ENCODE measurements at places on chromosomes 2 and 18.

GRCh38 chr18:57544936-57545660 is 41.4 kb downstream of the FECH start:
- DNase-seq, result no peak

DNA sequence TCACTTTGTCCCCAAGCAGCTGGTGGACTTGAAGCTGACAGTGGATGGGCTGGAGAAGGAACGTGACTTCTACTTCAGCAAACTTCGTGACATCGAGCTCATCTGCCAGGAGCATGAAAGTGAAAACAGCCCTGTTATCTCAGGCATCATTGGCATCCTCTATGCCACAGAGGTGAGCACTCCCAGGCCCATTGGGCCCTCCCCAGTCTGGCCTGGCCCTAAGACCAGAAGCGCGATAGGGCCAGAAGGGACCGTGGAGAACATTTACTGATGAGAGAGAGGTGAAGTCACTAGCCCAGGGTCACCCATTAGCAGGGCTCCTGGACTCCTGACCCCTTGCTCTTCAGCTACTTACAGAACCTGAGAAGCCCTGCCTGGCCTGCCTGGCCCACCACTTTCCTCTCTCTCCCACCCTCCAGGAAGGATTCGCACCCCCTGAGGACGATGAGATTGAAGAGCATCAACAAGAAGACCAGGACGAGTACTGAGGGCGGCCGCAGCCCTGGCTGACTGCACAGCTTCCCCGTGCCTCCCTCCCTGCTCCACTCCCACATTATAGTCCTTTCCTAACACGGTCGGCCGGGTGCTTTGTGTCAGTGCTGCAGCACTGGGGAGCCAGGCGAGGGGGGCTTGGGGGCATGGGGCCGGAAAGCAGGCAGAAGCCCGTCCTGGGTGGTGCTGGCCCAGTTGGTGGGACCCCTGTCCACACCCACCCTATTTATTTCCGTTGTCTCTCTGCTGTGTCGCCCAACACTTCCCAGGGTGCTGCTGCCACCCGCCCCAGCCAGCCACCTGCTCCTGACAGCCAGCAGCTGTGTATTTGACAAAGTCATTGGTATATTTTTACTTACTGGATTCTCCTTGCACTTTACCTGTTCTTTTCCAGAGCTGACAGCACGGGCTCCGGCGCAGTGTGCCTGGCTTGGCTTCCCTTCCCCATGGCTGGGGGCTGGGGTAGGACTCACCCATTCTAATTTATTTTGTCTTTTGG is 6.6 kb upstream of the TMEM214 start:
- DNase-seq, result no peak

- DNase-seq, result no peak
These were observed 52.9 kb downstream of the SCG2 start for GRCh38 chr2:223549215-223549614.

- DNase-seq, result peak; percentile 52
These were observed 32.1 kb upstream of the DYNAP start for GRCh38 chr18:54558609-54559585.

- no peak for DNase-seq
These were observed 334.1 kb upstream of the MYT1L start for GRCh38 chr2:2664989-2665833.

GRCh38 chr2:157438863-157439823 is 4.7 kb downstream of the CYTIP start:
- no peak for DNase-seq

- DNase-seq, result no peak
These were observed 199.6 kb downstream of the BCL11A start for GRCh38 chr2:60353863-60354262.

DNA sequence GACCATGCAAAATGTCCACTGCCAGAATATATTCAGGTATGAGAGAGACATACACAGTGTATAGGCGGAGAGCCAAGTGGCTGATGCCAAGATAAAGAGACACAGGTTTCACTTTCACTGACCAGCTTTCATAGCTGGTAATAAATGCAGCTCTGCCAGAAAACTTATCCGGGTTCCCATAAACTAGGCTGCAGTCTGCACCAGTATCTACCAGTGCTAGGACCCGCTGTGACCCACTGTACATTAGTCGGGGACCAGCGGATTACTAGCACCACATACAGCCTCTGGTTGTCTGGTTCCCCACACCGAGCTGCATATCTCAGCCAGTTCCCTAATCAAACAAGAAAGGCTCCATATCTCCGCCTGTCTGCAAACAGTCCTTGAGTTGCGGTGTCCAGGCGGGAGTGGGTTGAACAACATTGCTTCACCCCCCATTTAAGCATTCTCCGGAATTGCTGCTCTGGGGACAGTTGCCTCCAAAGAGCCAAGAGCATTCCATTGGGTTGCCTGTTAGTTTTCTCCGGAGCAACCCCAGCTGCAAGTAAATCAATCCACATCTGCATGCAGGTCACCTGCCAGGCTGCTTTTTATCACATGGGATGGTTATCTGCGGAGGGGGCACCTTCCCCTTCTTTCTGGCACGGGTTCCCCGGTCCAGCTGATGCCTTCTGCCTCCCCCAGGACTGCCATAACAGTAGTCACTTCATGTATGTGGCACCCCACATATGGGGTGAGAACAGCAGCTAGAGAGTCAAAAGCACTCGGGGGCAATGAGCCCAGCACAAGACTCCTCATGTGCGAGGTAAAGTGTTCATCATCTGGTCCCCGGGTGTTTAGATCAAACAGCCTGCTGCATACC is 18.0 kb upstream of the KLHL23 start:
- no peak for DNase-seq

DNA sequence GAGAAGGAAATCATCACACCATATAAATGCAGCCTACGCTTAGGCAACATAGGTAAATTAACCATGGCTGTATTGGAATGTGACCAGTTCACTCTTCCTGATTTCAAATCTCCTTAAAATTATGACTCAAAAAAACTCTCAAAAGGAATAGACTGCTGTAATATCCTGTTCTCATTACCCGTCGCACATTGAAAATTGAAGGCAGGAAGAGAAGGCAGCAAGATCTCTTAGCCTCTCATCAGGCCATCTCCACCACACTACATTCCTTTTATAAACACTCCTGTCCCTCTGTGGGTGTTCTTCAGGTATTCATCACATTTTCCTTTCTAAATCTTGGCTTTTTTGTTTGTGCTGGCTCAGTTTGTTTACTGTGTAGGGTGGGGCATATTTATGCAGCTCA is 83.2 kb downstream of the PPP1R1C start:
- no peak for DNase-seq

DNA sequence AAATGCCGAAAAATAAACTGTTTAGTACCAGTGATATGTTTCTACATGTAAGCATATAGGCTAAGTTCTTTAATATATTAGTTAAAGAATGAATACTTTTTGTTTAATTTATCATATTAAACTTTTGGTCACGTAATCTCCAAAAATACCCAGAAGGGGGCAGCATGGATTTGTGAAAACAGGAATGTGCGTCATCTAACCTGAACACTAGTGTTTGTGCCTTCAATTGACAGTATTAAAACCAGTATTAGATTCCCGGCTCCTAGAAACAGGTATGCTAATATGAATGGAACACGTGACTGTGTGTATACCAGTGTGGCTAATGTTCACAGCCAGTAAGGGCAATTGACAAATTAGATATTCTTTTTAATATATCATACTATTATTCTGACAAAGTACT is 51.8 kb downstream of the WDR7 start:
- peak; percentile 30 for DNase-seq

- no peak for DNase-seq
These were observed 304.8 kb downstream of the LRATD1 start for GRCh38 chr2:14937336-14937735.

DNA sequence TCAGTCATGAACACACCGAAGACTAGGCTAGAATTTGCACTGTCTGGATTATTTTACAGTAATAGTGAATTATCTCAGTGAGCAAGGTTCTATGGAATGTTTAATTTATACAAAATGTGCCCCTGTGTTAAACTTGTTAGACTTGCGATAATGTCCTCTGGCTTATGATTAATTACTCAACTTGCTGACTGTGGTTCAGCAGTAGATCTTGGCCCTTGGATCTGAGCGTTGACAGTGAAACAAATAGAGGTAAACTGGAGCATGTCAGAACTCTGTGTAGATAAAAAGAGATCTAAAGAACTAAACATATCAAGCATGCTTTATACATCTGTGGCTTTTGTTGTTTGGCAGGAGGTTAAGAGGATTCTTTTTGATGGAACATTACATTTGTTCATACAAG is 407.6 kb downstream of the DSEL start:
- no peak for DNase-seq

DNA sequence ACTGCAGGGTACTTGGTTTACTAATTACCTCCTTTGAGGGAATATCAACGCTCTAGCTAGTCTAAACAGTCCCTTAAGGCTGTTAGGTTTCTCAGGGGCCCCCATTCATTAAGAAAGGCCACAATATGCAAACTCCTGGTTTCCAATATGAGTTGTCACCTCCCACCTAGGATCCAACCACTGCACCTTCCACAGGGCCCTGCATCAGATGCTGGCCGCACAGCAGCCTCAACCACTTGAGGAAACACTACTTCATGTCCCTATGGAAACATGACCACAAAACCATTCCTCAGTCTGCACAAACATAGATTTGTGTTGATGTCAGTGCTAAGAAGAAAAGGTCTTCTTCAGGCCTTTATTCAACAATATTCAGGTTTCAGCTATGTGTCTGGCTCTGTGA is 40.9 kb downstream of the STAT4 start:
- DNase-seq, result no peak

DNA sequence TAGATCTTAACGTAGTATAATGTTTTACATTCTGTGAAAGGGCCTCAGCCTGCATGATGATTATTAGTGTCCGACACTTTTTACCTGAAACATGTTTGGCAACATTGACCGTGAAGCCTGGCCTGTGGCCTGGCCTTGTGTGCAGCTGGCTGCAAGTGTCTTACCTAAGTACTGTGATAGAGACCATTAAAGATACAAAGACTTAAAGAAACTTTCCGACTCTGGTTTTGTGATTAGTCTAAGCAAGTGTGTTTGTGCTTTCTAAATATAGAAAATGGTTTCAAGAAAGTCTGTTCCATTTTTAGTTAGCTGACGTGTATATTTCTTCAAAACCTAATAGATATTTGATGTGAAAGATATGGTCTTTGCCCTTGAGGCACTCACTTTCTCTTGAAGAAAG is 601.8 kb downstream of the LRP1B start:
- DNase-seq, result no peak

DNA sequence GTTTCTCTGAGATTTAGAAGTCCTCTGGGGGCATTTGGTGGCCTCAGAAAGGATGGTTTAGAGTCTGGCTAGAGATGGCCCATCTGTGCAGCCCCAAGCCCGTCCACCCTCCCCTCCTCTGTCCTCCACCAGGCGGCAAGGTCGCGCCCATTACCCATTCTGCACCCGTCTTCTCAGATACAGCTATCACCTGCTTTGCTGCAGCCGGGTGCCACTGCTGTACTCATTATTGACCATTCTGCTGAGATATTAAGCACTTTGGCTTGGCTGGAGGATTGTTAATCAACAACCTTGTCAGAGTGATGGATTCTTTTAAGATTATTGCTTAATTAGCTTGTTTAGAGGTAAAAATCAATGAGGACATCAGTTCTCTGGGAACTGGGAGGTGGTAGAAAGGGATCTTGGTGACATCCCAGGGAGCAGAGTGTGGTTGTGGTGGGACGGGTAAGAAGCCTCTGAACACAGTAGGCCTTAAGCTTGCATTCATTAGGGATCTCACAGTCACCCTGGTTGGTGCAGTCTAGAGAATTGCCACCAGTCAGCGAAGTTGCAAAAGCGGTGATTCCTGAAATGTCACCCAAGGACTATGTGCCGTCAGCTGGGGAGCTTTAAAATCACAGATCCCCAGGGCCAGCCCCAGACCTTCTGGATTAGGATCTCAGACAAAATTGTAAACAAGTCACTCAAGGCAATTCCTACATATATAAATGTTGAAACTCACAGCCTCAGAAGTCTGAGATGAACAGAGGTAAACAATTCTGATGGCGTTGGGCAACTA is 90.9 kb downstream of the CAPN13 start:
- DNase-seq, result no peak

DNA sequence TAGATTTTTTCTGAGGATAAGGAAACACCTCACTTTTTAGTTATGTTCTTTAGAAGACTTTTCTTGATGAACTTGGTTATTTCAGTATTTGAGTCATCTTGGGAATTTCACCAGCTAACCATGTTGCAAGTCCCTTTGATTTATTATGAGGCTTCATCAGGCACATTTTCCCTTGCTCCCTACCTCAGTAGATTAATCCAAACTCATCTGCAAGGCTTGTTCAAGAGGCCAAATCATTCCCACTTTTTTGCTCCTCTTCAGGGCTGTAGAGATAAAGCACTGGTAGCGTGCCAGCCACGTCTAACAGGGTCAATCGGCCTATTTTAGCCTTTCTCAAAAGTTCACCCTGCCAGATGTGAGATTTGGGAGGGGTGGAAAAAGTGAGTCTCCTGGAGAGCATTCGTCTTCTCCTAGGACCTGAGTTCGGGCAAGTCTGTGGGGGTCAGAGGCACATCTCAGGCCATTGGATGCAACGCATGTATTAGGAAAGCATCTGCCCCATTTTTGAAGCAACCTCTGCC is 120.3 kb downstream of the RDH14 start:
- DNase-seq, result no peak

DNA sequence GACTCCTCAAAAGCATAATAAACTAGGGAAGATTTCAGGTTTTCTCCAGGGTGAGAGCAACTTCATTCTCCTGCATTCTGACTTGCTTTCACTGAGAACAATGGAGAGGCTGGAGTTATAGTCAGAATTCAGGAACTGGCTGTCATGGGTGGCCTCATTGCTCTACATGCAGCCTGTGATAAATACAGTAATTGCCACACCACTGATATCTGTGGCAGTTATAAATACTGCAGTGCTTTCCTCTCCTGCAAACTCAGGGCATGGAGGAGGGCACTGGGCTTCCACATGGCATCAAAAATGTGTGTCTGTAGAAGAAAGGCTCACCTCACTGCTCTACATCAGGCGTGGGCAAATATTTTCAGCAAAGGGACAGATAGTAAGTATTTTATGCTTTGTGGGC is 510.2 kb downstream of the ZNF516 start:
- DNase-seq, result no peak

GRCh38 chr2:191691898-191692297 is 14.0 kb downstream of the NABP1 start:
- DNase-seq, result no peak
